Esophagus muscularis mucosa (tissue), 4 donors: ENCODE measurements at places on chromosomes 6 and 20. TPM values are rescaled to one million over a fixed set of nuclear protein-coding genes. Genes with fewer than 3 reads are reported as not detected.

DNA sequence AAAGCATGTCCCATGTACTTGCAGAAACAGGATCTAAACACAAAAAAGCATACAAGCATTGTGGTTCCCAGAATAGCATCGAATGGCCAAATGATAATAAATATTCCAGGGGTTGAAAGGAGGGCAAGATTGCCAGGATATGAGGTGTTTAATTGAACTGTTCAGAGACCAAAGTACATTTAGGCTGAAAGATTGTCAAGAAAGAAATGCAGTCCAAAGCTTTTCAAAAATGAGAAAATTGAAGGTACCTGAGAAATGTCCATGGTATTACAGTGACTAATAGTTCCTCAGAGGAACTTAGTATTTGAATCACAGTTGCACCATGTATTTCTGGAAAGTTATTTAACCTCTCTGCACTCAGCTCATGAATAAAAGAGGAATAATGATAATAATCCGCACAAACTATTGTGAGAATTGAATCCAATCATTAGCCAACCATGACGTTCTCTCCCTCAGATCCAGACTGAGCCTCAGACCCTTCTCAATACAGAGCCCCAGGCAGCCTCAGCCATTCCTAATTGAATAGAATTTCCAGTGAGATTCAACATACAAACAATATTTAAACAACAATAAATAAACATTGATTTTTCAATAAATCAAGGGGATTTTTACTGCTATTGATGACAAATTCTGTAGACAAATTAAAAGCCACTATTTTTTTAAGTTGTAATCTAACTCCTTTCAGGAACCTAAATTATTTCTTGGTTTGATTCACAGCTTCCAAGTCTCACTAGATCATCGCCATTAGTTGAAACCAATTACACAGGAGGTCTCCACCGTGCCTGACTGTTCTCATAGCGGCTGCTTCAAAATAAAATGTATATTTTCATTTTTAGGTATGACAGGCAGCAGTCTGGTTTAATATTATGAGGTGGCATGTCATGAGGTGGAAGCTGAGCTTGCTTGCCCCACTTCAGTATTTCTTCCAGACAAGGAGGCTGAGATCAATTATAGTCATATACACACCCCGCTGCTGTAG, 144.3 kb upstream of the TENT5A start:
- H3K27me3 ChIP-seq = no peaks in the 10 kb centered on the region
- H3K36me3 ChIP-seq = no peaks in the 10 kb centered on the region
- peak overlapping the region; percentile 67 for H3K27ac ChIP-seq
- DNase-seq = no peak
- peaks cover 32% of the 10 kb centered on the region for H3K4me1 ChIP-seq

DNA sequence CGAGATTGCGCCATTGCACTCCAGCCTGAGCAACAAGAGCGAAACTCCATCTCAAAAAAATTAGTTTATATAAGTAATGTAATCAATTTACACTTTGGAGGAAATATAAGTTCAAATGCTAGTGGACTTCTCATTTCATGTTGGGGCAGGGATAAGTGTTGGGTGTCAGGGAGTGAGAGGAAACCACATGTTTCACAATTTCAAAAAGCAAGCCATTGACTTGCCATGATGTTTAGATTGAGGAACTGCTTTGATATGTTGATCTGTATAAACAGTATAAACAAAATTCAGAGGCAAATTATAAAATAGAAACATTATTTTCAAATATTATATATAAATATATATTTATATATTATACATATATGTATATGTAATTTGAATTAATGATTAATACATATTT, 42.7 kb downstream of the FILIP1 start:
- no peak for DNase-seq
- H3K4me1 ChIP-seq = peaks cover 11% of the 10 kb centered on the region
- no peak overlapping the region for H3K4me3 ChIP-seq
- no peaks in the 10 kb centered on the region for H3K36me3 ChIP-seq

DNA sequence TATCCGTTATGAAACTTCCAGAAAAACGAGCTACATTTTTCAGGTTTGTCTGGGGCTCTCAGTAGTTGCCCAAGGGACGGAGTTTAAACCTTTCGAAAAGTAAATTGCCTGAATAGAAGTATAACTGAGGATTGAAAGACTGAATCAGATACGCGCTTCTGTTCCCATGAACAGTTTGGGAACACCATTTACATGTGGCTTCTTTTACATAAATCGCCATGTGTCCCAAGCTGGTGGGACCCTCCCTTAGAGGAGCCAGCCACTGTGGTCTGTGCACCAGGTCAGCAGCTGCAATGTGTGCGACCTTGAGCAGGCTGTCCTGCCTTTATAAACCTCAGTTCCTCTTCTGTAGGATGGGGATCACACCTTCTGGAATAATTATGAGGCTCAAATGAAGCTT, 11.0 kb downstream of the ENTPD6 start:
- no peak overlapping the region for H3K4me3 ChIP-seq
- peak; percentile 4 for DNase-seq
- H3K27ac ChIP-seq = no peak overlapping the region

- H3K27me3 ChIP-seq = peaks cover 13% of the 10 kb centered on the region
- DNase-seq = no peak
- no peak overlapping the region for H3K27ac ChIP-seq
Observed at GRCh38 chr20:41367393-41367695, 726 bp upstream of the EMILIN3 start.

Gene CALHM6
- total RNA-seq = not detected

Gene SIGLEC1
- total RNA-seq = 13.8 TPM
